Astrocyte of the cerebellum (primary cell): ENCODE measurements at places on chromosomes 5 and 9.

GRCh38 chr5:158283397-158283796 is 424.5 kb upstream of the CLINT1 start:
- no peak for DNase-seq

DNA sequence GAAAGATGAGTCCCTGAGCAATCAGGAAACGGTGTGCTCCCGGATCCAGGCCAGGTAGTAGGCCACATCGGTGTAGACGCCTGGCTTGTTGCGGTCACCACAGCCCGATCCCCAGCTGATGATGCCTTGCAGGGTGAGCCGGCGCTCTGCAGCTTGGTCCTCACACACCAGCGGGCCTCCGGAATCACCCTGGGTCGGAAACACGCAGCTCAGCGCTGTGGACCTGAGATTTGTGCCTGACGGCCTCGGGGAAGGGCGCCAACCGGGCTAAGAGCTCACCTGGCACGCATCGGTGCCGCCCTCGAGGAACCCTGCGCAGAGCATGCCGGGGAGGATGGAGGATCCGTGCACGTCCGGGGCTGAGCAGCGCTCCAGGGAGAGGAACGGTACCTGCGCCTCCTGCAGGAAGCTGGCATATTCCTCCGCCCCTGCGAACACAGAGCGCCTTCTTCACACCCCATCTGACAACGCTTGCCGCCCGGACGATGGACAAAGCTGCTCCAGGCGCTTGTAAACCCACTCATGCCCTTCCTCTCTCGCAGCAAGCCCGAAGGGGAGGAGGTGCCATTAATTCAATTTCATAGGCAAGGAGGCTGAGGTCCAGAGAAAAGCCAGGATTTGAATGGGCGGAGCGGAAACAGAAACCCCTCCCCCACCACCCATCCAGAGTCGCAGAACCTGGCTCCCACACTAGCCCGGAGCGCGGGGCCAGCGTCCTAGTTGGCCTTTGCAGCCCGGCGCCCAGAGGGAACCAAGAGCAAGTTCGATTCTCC is 2.0 kb upstream of the PFN3 start:
- no peak for DNase-seq

DNA sequence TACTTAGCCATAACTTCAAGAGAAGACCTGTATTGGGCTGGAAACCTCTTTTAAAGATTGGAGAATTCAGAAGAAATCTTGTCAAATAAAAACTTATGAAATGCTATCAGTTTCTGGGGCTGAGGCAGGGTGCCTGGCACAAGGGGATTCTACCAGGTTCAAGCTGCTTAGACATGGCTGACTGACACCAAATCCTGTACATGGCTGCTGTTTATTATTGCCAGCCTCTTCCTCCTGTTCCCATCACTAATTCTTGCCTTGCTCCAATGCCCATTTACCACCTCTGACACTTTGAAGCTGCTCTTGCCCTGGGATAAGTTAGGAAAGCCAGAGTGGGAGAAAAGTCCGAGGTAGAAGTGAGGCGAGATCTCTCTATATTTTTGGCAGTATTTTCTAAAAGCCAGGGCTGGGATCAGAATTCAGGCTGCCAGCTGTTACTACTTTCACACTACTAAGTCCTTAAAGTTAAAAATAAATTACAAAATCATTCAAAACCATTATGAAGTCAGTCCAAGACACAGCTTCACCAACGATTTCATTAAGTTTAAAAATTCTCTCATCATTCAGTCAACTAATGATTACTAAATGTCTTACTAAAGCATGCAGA is 66.3 kb upstream of the TNFAIP8 start:
- DNase-seq: no peak

DNA sequence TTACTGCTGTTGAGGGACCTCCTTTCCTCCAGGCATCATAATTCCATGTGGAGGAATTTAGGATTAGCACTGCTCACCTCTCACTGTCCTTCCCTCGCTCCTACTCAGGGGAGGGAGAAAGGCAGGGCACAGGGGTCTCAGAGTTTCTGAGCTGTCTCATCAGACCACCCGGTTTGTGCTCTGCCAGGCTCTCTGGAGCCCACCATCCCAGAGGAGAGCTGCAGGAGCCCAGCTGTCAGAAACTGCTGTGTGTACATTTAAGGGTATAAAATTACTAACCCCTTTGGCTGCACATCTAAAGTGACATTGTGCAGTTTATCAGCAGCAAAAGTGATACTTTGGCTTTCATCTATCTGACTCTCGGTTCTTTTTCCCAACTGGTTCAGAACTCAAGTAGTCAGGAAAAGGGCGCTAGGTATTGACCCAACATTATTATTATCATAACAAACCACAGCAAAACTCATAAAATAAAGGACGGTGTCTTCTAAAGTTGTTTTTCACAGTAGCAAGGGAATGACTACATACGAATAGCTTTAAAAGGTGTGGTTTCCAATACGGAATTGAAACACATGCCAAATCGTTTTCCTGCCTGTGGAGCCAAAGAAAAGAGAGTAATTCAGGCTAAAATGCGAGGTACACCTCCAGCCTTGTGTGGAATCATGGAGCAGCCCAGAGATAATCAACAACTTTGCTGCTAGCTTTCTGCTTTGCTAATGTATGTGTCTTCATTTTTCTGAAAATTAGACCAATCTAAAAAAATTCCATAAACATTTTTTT is 348.1 kb downstream of the TMEM167A start:
- no peak for DNase-seq

- no peak for DNase-seq
Measured at GRCh38 chr9:124788542-124789217, 11.7 kb downstream of the OLFML2A start.

- no peak for DNase-seq
Measured at GRCh38 chr9:127522727-127523126, 71.4 kb downstream of the LRSAM1 start.

DNA sequence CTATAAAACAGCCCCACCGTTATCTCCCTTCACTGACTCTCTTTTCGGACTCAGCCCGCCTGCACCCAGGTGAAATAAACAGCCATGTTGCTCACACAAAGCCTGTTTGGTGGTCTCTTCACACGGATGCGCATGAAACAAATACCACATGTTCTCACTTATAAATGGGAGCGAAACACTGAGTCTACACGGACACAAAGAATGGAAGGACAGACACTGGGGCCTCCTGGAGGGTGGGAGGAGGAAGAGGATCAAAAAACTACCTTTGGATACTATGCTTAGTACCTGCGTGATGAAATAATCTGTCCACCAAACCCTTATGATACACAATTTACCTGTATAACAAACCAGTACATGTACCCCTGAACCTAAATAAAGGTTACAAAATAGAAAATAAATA is 98.6 kb downstream of the ICE1 start:
- DNase-seq: no peak

GRCh38 chr5:155307229-155307628 is 293.7 kb downstream of the KIF4B start:
- DNase-seq: no peak

- no peak for DNase-seq
Measured at GRCh38 chr5:169064093-169064492, 236.8 kb downstream of the SLIT3 start.

GRCh38 chr5:125152044-125152443 is 405.6 kb upstream of the ZNF608 start:
- DNase-seq: no peak

DNA sequence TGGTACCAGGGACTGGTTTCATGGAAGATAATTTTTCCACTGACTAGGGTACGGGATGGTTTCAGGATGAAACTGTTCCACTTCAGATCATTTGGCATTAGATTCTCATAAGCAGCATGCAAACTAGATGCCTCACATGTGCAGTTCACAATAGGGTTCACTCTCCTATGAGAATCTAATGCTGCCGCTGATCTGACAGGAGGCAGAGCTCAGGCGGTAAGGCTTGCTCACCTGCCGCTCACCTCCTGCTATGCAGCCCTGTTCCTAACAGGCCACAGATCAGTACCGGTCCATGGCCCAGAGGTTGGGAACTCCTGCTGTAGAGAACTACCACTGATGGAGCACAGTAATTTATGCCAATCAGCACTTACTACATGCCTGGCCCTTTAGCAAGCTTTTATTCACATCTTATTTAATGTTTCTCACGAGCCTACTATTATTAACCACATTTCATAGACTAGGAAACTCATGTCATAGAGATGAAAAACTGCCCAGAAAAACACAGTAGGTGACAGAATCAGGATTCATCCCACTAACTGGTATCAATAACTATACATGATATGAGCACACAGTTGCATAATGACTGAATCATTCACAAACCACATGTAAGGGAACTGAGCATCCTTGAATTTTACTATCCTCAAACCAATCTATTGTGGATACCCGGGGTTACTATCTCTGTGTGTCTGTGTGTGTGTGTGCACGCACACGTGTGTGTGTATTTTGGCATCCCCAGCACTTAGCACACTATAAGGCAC is 46.5 kb downstream of the SVEP1 start:
- DNase-seq: no peak

- DNase-seq: no peak
Measured at GRCh38 chr5:120528609-120529008, 64.5 kb downstream of the PRR16 start.

DNA sequence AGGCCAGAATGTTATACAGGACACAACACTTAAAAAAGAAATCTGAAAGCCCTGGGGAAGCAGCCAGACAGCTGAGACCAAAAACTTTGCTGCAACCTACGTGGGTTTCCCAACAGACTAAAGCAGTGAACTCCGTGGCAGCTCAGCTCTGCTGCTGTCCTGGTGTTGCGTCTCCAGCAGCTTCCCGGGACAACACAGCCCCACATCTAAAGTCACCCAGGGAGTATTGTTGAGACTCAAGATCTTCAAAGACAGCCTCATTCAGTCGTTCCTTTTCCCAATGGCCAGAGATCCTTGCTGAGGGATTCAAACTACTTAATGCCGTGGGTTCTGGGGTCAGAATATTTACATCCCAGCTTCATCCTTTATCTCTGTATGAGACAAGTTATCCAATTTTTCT is 125.8 kb downstream of the MED10 start:
- DNase-seq: no peak

DNA sequence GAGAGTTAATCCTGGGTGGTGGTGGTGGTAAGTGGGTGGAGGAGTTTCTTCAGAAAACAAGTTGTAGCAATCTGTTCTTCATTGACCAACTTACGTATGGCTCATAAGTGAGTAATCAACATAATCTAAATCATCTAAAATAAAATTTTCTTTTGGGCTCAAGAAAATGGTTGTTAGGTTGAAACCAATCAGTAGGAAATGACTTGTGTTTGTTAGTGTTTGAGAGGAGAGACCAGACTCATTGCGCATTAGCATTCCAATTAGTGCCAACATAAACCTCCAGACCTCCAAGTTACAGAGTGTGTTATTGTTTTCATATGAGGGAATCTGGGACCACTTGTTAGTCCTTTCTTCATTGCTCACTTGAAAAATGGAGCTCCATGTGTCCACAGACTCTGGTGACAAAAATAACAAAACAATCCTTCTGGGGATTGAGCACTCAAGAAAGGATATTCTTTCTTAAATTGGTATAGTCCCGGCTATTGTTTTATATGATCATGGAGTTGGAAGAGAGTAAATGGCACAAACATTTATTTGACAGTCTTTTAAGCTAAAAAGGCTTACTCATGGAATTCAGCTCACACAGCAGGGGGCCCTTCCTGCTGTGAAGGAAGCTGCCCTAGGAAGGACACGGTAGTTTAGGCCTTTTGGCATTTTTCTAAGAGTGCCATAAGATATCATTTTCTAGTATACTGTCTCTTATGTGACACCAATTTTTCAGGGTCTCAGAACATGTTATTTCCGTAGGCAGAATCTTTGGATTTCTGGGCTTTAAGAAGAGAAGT is 441.1 kb downstream of the EBF1 start:
- DNase-seq: peak; percentile 66

- no peak for DNase-seq
Measured at GRCh38 chr9:27189426-27189825, 80.4 kb downstream of the TEK start.

DNA sequence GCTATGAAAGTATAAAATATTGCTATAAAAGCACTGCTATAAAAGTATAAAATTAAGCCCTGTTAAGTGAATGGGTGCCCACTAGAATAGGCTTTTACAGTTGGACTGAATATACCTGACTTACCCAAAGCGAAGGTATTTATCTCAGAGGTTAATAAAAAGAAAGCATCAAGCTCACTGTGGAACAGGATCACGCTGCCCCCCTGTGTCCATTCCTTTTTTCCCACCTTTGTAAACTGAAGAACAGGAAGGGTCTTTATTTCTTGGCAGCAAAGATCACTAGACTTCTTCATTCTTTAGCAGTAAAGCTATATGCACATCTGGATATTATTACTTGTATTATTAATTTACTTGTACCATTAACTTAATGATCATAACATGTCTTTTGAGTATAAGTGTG is 22.1 kb upstream of the PLPP6 start:
- DNase-seq: peak; percentile 22

DNA sequence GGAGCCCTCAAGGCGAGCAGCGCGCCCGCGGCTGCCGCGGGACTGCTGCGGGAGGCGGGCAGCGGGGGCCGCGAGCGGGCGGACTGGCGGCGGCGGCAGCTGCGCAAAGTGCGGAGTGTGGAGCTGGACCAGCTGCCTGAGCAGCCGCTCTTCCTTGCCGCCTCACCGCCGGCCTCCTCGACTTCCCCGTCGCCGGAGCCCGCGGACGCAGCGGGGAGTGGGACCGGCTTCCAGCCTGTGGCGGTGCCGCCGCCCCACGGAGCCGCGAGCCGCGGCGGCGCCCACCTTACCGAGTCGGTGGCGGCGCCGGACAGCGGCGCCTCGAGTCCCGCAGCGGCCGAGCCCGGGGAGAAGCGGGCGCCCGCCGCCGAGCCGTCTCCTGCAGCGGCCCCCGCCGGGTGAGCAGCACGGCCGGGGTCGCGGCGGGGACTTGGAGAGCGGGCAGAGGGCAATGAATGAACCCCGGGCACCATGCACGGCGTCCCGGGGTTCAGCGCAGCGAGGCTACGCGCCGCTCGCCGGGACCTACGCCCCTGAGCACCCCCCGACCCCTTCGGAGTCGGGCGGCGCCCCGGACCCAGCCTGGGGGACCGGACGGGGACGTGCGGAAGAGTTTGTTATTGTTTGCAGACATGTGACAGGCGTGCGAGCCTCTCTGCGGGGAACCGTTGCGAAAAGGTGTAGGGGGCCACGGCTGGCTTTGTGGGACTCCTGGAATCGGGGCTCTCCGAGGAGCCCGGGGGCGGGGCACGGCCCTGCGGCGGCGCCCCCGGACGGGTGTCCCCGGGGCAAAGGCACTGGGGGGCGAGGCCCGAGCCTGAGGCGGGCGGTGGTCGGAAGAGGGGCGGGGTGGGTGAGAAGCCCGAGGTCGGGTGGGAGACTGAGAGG is 553 bp downstream of the MAP3K1 start:
- no peak for DNase-seq

DNA sequence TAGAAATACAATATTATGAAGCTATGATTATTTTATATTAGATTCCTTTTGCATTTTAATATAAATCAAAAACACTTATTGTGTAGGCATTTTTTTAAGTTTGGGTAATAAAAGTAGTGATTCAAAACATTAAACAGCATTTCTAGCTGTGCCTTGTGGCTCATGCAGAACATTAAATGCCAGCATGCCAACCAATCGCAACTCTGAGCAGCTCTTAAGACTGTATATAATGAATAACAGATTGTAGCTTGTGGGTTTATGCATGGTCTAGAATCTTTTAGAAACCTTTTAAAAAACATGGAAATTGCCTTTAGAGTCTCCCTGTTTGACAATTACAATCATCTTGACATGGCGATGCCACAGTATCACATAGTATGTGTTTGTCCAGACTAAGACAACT is 903.8 kb downstream of the EFNA5 start:
- no peak for DNase-seq
